CD4-positive, alpha-beta T cell treated with Interleukin-17A for 1 hour (primary cell): ENCODE measurements at places on chromosomes 6 and 20.

DNA sequence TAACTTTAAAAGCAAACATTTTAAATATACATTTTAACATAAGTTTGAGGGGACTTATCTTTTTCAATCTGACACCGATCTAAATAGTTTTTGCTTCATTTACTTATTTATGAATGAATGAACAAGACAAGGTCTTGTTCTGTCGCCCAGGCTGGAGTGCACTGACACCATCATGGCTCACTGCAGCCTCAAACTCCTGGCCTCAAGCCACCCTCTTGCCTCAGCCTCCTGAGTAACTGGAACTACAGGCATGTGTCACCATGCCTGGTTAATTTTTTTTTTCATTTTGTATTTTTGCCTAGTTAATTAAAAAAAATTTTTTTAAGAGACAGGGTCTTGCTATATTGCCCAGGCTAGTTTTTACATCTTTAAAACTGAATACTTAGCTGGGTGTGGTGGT is 25.4 kb downstream of the FBXO9 start:
- no peak for DNase-seq

GRCh38 chr6:28648878-28649375 is 123.2 kb downstream of the GPX5 start:
- DNase-seq: no peak

- no peak for DNase-seq
These were observed 51.6 kb upstream of the RIN2 start for GRCh38 chr20:19706463-19706862.

DNA sequence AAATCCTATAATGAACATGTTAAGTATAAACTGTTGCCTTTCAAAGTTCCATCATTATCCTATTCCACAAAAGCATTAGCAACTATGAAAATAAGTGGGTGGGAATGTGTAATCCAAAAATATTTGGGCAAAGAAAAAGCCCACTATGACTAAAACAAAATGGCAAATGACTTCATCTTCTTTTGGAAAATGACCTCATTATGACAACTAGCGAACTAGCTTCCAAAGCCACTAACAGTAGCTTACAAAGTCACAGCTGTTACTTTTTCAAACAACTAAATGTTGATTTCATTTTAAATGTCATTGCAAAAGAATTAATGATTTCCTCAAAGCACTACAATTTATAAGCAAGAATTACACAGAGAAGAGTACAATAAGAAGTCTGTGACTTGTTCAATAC is 49.8 kb upstream of the RUNX2 start:
- no peak for DNase-seq

- DNase-seq: no peak
These were observed 83.5 kb downstream of the PRDM13 start for GRCh38 chr6:99689916-99690685.

DNA sequence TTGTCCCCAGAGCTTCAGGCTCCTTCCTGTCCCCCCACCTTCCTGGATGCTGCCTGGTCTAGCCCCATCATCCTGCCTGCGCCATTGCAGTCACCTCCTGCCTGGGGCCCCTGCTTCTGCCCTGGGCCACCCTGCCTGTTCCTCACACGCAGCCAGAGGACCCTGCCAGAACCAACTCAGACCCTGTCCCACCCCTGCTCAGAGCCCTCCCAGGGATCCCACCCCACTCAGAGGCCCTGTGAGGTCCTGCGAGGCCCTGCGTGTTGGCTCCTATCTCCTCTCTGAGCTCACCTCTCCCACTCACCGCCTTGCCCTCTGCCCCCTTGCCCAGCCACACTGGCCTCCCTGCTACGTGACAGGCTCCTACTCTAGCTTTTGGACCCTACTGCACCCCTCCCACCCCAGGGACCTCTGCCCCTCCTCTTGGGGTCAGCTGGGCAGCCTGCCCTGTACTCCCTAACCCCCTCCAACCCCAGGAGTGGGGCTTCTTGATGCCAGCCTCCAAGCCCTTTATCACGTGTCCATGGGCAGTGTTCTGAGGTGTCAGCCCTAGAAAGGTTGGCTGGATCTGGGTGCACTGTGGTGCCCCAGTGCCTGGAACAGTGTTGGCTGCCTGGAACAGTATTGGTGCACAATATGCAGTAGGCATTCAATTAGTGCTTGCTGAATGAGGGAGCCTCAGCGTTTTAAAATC is 68.3 kb downstream of the CEBPB start:
- no peak for DNase-seq

DNA sequence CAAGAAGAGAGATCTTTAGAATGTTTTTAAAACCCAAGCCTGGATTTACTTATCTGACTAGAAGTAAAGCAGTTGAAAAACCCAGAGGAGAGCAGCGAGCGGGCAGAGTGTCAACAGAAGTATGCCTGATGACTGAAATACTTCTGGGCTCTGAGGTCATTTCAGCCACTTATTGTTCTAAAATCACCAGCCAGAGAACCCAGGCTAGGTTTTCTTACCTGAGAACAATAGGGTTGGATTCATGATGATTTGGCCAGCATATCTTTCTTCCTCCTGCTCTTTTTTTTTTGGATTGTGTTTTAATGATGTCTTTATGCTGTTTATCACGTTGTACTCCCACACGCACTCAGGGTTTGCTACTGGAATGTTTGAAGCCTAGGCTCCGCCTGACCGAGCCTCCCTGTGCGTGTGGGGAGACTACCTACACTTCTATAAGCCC is 63.0 kb upstream of the KIF25 start:
- DNase-seq: no peak

GRCh38 chr6:94349227-94349626 is 929.9 kb upstream of the EPHA7 start:
- DNase-seq: no peak

- DNase-seq: no peak
These were observed 1.4 kb downstream of the MLN start for GRCh38 chr6:33802186-33802958.

DNA sequence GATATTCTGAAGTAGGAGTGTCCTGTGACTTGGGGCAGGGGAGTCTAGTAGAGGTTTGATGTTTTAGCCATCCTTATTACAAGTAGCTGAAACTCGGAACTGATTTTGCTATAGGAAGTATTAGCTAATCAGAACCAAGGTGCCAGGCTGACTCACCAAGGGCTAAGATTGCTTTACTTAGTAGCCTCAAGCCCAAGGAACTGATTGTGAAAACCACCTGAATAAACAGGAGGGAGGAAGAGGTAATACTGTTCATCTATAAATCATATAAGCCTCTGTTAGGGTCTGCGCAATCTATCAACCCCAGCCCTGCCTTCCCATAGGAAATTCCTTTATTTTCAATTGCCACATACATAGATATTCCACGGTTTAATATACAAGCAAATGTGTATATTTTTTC is 54.4 kb downstream of the GNAS start:
- DNase-seq: peak; percentile 28

DNA sequence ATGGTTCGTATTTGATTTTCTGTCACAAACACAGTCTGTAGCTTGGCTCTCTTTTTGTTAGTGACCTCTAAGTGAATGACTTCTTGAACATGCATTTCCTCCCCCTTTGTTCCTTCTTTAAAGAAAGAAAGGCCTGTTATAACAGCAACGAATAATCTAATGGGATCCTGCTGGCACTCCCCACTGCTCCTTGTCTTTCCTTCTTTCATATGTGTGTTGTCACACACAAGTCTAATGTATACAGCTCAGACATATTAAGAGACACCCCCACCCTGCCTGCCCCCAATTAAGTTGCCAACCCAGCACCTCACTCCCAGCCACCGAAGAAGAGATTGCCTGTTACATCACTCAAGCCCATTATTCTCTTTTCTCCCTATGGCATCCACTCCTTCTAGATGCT is 4.9 kb upstream of the SAMD5 start:
- DNase-seq: no peak

GRCh38 chr6:25472306-25472705 is 179.7 kb upstream of the SCGN start:
- no peak for DNase-seq

- no peak for DNase-seq
These were observed 160.2 kb downstream of the BTBD3 start for GRCh38 chr20:12077875-12078274.

DNA sequence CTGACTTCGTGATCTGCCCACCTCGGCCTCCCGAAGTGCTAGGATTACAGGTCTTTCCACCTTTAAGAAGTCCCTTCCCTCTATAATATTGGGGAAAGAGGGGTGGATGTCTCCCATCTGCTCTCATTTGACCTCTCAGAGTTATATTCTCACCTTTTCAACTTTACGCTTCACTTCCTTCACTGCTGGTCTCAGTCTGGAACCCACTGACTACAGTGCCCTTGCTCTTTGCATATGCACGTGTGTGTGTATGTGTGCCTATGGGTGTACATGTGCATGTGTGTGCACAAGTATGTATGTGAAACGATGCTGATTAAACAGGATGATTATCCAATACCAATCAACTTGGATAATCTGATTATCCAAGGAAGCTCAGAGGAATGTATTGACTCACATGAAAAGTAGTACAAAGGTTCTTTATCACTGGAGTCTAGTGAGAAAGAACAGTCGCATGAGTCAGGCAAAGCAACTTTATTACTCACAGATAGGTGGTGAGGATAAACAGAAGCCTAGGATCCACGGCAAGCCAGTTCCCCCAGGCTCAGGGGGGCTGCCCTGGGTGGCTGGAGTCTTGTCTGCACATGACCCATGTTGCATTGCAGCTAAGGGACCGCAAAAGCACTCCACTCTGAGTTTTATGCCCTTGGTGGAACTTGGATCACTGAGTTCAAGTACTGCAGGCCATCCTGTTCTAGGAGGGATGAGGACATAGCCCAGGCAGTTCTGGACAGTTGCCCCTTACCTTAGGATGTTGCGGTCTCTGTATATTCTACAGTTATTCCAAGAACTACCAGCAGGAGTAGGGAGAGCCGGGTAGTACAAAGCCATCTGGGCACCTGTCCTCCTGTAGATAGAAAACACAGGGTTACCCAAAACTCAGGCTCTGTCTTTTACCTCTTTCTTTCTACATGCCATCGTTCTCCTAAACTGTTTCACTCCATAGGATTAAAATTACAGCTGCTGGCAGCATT is 50.9 kb downstream of the SNRNP48 start:
- no peak for DNase-seq
